ENCODE measurements at places on chromosomes 3 and 15.

- no peak for DNase-seq
Measured at GRCh38 chr3:173690542-173691180, 293.1 kb downstream of the NLGN1 start.

GRCh38 chr3:23723930-23724329 is 81.8 kb upstream of the UBE2E1 start:
- DNase-seq, result no peak

DNA sequence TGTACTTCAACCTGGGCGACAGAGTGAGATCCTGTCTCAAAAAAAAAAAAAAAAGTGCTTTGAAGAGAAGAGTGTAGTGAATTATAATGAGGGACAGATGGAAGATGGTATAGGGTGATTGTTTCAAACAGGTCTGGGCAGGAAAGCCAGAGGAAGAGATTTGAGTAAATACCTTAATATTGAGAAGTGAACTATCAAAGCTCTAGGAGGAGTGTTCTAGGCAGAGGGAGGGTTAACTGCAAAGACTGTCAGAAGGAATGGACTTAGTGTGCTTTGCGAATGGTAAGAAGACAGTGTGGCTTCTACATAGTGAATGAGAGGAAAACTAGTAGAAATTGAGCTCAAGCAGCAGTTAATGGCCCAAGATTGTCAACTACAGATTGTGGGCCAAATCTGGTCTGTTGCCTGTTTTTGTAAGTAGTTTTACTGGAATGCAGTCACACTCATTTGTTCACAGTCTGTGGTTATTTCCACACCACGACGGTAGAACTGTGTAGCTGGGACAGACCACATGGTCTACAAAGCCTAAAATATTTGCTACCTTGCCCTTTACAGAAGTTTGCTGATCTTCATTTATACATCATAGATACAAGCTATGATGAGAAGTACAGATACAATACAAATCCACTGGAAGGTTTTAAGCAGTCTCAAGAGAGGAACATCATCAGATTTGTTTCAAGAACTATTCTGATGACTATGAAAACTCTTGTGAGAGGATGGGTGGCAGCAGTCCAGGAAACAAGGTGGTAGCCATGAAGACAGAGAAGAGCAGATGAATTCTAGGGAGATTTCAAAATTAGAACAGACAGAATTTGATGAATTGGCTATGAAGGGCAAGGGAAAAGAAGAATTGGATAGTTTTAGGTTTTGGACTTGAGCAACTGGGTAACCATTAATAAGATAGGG is 16.5 kb upstream of the USP50 start:
- DNase-seq, result no peak

DNA sequence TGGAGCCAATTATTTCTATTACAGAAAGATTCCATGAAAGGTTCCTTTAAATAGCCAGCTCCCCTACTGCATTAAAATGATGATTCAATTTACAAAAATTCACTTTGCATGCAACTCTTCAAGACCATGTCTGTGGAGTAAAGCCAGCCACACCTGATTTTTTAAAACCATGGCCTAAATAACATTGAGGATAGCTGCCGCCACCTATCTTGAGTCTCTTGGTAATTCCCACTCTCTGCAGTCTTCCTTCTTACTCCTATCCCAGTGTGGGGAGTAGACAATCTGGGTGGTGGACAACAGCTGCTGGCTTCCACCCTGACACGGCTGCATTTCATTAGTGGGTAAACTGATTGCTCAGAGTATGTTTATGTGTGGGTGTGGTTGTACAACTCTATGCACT is 10.7 kb downstream of the LRTM1 start:
- DNase-seq, result no peak

DNA sequence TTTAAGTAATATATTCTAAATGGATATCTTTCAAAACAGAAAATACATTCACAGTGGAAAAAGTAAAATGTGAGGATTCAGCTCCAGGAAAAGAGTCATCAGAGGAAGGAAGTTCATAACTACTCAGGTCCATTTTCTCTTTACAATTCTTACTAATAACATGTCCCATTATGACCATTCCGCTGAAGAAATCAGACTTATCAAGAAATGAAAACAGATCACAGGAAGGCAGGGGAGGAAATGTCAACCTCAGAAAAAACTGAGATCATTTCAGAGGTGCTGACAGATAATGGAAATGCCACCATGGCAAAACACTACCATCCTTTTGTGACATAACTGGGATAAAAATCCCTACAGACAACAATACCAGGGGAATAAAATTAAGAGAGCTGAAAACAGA is 139.5 kb downstream of the MAGI1 start:
- no peak for DNase-seq

DNA sequence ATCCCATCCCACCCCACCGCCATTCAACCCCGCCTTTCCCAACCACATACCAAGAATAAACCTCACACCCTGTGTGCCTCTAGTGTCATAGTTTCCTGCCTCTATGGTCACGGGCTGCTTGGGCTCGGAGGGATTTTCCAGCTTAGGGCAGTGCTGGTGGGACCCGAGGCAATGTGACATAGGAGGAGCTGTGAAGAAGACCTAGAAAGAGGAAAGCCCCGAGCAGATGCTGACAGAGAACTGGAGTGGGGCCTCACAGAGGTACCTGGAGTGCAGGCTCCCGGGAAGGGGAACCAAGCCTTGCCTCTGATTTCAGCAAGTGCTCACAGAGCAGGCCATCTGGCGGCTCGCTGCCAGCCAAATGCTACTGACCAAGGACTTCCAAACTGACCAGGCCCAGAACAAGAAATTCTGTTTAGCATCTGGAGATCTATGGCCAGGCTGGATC is 27.5 kb downstream of the BHLHE40 start:
- DNase-seq, result no peak

- no peak for DNase-seq
Measured at GRCh38 chr3:19070325-19070724, 78.0 kb upstream of the KCNH8 start.

DNA sequence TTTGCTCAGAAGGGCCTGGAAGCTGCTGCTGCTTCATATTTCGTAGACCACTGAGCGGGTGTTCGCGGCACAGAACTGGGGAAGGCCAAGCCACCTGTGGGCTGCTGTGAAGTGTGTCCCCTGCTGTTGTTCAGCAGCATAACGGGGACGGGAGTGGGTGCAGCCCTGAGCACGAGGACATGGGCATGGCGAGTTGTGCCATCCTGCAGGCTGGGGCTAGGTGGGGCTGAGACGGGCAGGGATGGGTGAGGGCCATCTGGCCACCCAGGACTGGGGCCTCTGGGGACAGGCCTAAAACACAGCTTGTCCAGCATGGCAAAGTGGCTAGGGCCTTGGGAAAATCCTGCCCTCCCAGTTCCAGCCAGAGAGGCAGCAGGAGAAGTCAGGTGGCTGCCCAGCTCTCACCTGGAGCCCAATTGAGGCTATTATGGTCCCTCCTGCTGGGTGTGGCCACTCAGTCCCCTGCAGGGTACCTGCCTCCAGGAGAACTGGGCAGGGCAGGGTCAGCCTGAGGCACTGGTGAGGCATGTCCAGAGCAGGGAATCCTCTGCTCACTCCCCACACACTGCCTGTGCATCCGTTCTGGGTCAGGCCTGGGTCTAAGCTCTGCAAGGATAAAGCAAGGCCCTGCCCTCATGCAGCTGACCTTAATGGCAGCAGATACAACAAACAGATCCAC is 29.5 kb downstream of the CFAP100 start:
- DNase-seq, result no peak

DNA sequence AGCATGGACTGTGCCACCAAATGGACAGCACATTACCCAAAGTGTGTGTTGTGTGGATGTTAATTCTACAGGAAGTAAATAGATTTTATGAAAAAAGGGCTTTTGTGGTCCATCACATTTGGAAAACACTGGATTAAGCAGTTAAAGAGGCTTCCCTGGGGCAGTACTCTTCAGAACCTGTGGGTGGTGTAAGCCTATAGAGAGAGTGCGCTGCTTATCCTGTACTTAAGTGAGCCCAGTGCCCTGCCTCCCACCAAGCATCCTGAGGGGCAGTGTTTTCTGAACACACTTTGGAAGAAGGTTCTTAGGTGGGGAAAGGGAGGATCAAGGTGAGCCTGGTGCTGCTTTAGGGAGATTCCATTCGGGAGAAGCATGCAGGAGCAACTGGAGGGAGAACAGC is 10.9 kb downstream of the TTLL3 start:
- DNase-seq, result no peak

DNA sequence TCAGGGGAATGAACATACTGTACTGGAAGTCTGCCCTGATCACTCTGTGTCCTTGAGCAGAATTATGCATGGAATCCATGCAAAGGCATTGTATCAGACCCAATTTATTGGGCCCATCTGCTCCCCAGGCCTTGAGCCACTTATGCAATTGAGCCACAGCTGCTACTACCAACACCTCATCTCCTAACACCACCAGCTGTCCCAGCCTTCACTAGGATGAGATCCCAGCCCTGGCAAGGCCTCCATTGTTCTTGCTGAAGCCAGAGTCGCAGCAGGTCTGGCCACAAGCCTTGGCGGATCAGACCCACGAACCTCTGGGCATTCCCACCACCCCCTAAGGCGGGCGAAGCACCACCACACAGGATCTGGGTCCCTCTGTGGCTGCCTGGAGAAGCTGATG is 9.2 kb upstream of the NME9 start:
- no peak for DNase-seq

- no peak for DNase-seq
Measured at GRCh38 chr3:120324190-120324589, 25.0 kb downstream of the LRRC58 start.

- no peak for DNase-seq
Measured at GRCh38 chr3:113055201-113055600, 64.4 kb downstream of the GTPBP8 start.

- no peak for DNase-seq
Measured at GRCh38 chr15:57509126-57509525, 82.6 kb upstream of the MYZAP start.

DNA sequence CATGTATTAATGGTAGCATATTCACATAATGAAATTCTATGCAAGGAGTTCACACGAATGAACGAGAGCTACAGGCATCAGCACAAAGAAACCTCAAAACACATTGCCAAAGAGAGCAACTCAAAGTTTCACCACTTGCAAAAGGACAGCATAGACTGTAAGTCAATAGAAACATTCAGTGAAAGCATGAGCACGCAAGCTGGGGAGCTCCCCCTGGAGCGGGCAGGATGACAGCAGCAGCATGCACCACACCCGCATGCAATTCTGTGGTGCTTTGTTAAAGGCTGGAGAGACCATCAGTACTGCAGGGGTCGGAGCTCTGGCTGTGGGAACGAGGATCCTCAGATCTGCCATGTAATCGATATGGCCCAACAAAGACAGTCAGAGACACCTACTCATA is 18.7 kb downstream of the OCA2 start:
- no peak for DNase-seq

DNA sequence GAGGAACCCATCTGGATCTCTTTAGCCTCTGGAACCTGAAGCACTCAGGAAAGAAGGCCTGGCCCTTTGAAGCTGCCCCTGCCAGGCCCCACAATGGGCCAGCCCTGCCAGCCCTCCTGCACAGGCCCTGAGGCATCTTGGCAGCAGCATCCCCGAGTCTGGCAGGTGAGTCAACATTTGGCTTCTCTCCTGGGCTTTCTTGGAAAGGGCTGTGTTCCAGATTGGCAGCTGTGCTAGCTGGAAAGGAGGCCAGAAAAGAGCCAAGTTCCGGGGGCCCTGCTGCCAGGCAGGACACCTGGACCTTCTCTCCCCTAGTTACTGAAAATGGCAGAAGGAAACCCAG is 187.2 kb downstream of the SHQ1 start:
- no peak for DNase-seq

DNA sequence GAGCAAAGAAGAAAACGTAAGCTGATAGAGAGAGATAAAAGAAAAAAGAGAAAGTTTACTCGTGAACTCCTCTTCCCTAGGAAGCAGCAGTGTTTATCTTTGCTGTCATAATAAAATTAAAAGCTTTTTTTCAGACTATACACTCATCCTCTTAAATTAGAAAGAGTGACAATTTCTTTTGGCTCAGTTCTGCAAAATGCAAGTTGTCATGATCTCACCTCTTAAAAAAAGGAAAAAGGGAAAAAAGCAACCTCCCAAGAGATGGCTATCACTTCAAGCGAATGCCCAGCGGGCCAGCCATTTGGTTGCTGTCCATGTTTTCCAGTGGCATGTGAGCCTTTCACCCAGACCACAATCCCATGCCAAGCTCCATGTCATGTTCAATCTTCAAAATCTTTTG is 7.0 kb upstream of the THBS1 start:
- DNase-seq, result no peak

DNA sequence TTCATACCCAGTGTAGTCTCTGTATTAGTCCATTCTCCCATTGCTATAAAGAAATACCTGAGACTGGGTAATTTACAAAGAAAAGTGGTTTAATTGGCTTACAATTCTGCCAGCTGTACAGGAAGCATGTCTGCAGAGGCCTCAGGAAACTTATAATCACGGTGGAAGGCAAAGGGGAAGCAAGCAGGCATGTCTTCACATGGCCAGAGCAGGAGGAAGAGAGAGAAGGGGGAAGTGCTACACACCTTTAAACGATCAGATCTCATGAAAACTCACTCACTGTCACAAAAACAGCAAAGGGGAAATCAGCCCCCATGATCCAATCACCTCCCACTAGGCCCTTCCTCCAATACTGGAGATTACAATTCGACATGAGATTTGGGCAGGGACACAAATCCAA is 6.3 kb upstream of the PARP14 start:
- DNase-seq, result no peak

DNA sequence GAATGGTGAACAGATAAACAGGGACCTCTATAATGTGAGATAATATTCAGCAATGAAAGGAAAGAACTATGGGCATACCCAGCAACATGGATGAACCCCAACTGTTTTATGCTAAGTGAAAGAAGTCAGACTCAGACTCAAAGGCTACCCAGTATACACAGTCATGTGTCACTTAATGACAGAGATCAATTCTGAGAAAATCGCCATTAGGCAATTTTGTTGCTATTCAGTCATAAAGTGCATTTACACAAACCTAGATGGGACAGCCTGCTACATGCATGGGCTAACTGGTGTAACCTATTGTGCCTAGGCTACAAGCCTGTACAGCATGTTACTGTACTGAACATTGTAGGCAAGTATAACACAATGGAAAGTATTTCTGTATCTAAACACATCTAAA is 76.5 kb downstream of the B3GNT5 start:
- no peak for DNase-seq

DNA sequence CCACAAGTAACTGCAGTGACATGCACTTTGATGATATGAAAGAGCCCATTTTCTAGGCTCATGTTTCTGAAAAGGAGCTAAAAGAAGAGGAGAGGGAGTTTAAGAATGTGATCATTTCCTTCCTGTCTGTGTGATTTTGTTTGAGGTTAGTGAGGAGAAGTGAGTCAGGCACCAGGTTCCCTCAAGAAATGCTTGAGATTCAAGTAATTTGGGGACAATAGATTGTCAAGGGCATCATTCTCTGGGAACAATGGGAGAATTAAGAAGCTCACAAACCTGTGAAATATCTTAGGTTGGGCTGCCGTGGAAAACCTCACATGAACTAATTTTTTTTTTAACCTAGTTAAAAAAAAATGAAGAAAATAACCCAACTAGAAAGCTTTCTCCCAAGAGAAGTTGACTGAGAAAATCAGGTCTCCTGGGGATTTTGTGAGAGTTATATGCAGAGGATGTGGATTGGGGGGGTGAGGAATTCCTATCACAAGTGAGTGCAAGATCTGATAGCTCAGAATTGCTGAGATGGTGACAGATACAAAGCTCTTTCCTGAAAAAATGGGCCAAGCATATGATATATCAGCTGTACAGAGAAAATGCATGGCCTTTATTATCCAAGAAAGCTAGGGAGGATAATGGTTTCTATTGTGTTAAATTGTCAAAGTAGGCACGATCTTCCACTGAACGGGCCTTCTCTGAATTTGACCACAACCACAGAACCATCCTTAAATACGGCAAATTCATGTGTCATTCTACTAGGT is 203.3 kb downstream of the FEZF2 start:
- DNase-seq, result no peak

- DNase-seq, result no peak
Measured at GRCh38 chr3:192929146-192929545, 11.5 kb upstream of the MB21D2 start.

Data from NCI-H1048 (cell line).